ENCODE measurements at places on chromosomes 12 and 14.

GRCh38 chr14:86788224-86788623 lies 1204.8 kb downstream of the GALC start:
- DNase-seq = no peak

- no peak for DNase-seq
These were observed 71.2 kb downstream of the SLC2A13 start for GRCh38 chr12:40034712-40035111.

- no peak for DNase-seq
These were observed 25.9 kb downstream of the FUT8 start for GRCh38 chr14:65438266-65438933.

DNA sequence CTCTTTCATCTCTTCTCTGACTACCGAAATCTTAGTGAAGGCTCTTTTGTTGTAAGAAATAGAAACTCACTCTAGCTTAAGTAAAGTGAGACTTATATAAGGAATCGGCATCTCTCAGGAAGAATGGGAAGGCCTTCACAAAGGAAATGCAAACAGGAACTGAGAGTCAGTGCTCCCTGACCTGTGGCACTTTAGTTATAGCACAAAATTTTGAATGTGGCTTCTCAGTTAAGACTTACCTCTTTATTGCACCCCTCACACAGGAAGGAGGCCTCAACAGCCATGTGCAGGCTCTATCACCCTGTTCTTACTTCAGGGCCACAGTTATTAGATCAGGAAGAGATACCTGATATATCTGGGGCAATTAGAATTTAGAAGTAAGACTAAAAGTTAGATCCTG lies 224.7 kb upstream of the EGLN3 start:
- DNase-seq = no peak

GRCh38 chr12:43896496-43896895 lies 60.6 kb downstream of the TMEM117 start:
- DNase-seq = no peak

DNA sequence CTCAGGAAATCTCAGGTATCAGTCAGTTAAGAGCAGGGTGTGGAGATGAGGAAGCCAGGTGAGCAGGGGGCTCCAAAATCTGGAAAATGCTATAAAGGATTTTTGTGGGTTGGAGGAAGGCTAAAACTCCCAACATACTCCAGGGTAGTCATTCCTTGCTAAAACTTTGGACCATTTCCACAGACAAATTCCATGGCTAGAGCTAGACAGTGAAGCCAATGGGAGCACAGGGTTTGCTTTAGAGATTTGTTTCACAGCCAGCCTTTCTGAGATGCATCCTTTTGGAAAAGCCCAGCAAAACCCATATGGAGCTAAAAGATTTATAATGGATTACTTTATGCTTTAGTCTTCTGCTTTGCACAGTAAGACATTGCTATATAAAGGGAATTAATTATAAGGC lies 146.5 kb downstream of the SAMD4A start:
- DNase-seq = no peak

DNA sequence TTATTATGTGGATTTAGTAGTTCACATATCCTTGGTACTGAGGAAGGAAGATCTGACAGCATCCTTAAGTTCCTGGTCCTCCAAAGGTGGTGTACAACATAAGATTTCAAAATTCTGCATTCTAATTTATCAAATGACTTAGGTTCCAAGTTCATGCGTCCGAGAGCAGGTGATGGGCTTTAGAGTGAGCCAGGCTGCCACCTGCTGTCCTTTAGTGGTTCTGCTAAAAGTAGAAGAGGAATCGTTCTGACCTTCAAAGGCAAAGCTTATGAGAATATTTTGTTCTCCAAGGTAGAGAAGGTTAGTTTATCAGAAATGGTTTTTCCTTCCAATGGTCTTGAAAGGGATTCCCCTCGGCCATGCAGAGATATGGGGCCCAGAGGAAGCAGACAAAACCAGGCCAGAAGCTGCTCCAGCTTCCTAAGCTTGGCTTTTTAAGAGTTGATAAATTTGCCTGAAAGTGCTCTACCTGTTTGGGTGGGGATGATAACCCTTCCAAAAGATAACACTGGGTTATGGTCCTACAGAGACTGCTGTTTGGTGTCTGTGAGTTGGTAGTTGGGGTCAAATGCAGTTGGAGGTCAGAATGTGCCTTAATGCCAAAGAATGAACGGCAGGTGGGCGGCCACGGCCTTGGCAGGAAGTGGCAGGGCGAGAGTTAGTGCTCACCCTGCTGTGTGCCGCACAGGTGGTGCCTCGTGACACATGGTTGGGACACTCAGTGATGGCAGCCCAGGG lies 29.1 kb upstream of the LRTM2 start:
- DNase-seq = peak; percentile 80

DNA sequence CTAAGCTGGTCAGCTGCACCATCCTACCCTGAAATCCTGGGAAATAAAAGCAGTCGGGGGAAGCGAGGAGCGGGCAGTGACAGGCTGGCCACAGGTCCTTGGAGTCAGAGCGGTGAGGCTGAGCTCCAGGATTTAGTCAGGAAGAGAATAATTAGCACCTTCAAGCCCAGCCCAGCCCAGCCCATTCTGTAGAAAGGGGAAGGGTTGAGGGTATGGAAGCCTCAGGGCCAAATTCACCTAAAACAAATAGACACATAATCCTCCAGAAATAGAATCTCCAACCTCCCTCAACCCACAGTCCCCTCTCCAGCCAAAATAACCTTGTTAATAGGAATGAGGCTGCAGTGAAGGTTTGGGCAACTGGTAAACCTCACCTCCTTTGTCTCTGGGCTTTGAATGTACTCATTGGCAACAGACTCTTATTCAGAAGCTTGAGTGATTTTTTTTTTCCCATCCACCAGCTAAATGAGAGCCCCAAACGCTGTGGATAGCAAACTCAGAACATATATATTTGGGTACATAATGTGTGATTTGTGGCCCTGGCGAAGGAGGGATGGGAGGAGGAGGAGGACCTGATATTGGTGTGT lies 334.1 kb downstream of the DPF3 start:
- no peak for DNase-seq

DNA sequence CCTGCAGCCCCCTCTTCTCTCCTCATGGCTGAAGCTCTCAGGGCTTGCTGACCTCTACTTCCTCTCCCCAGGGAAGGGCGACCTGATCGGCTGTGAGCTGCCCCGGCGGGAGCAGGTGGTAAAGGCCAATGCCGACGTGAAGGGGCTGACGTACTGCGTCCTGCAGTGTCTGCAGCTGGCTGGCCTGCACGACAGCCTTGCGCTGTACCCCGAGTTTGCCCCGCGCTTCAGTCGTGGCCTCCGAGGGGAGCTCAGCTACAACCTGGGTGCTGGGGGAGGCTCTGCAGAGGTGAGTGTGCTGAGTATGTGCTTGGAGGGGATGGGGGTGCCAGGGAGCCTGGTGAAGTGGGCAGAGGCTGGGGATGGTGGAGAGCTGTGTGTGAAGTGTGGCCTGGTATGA lies 13.7 kb downstream of the MCRS1 start:
- no peak for DNase-seq

DNA sequence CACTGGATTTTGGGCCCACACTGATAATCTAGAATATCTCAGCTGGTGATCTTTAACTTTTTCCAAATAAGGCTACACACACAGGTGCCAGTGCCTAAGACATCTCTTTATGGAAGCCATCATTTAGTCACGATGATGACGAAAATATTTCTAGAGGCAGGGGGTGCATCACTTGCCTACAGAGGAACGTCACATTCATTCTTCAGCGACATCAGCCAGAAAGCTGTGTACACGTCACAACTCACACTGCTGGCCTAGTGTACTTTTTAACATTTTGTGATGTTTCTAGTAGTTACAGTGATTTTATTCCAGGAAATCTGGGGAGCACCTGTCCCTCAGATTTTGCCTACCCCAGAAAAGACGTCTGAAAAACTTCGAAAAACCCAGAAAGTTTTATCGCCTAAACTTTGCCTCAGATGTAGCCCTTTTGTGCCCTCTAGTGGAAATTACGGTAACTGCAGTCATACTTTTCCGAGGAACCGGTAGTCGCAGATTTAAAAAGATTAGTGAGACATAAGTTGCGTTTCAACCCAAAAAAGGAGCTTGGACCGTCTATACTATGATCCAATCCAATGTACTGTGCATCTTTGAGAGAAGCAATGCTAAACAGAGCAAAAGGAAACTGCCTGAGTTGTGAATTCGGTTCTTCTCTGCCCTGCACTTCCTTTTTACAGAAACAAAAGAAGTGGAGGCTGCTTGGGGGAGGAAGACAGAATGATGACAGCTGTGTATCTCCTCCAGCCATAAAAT lies 64.3 kb upstream of the STON2 start:
- peak; percentile 83 for DNase-seq

- DNase-seq = no peak
These were observed 513 bp downstream of the BCAT1 start for GRCh38 chr12:24948420-24948756.

GRCh38 chr14:104977008-104977680 lies 1.0 kb downstream of the AHNAK2 start:
- DNase-seq = no peak

DNA sequence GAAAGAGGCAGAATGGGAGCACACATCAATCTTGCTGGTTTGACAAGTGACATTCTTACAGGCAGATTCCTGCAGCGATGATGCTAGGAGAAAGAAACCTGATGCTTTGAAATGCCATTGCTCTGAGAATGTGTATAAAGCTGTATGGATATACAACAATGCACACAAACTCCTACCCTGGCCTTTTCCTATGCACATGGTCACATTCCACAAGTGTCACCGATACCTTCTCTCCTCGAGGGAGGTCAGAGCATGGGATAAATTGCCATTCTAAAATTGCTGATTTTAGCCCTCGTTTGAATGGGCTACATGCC lies 11.9 kb downstream of the FGF6 start:
- DNase-seq = no peak

- DNase-seq = no peak
These were observed 8.5 kb downstream of the EIF4B start for GRCh38 chr12:53014709-53015108.

DNA sequence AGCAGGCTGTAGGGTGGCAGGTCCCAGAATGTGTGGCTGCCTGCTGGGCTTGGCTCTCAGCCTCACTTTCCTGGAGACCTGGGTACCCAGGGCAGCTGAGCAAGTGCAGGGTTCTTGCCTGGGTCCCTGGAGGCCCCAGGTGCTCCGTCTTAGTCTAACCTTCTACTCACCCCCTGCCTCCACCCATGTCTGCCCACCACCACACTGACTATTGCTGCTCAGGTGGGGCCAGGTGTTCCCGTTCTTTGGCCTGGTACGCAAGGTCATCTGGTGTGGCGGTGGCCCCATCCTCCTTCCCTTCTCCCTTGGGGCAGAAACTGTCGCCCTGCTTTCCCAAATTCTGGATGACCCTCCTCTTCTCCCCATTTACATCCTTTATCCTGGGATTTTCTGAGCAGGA lies 319.9 kb downstream of the TMEM121 start:
- no peak for DNase-seq

- DNase-seq = no peak
These were observed 508.5 kb downstream of the FOXG1 start for GRCh38 chr14:29274890-29275596.

GRCh38 chr12:40202095-40203059 lies 22.4 kb upstream of the LRRK2 start:
- DNase-seq = no peak

- DNase-seq = no peak
These were observed 144.5 kb downstream of the TGFB3 start for GRCh38 chr14:75837151-75837787.

GRCh38 chr14:75542588-75543091 lies 20.4 kb downstream of the BATF start:
- no peak for DNase-seq

DNA sequence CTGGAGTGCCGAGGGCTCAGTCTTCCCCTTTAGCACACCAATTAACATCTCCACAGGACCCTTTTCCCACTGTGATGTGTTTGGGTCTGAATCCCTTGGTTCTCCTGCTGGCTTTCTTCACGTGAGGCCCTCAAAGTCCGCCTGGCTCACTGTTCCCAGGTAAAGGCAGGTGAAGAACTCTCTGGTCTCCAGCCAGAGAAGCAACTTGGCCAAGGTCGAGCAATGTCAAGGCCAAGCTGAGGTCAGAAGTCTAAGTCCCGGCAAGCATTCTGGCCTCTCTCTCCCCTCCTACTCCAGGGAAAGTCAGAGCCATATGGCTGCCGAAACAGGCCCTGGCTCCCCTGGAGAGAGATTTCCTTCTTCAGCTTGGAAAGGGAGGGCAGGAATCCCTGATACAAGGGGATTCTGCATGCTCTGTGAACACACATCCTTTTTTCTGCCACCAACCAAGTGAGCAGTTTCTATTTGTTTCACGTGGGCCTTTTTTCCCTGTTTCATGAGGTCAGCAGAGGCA lies 61.4 kb upstream of the ESRRB start:
- no peak for DNase-seq

- no peak for DNase-seq
These were observed 186.8 kb upstream of the HIF1A start for GRCh38 chr14:61508526-61508925.

GRCh38 chr12:119328111-119328510 lies 6.4 kb upstream of the CCDC60 start:
- no peak for DNase-seq

DNA sequence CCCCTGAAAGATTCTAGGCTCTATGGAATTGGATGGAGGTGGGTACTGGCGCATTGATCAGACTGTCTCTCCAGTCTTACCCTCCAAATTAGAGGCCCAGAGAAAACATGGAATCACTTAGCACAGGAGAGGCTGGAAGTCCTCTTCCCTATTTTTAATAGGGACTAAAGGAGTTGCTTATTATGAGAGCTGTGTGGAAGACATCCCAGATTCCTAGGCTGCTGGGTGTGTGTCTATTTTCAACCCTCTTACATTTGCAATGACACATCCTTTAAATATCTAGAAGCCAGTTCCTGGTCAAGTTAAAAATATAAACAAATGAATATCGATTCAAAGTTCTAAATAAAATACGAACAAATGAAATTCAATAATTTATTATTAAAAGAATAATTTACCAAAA lies 58.3 kb upstream of the ARID2 start:
- no peak for DNase-seq

DNA sequence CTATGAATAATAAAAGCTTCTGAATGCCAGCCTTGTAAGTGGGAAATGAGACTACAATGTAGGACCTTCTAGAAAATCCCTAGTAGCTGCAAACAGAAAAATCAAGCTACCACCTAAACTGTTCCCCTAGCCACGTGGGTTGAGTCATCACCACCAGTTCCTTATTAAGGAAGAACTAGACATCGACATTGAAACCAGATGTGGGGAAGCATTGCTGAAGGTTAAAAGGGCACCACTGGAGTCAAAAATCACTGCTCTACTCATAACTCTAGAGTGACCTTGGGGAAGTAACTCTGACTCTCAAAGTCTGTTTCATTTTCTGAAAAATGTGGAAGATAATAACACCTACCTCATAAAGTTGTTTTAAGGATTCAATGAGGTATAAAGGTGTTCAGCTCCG lies 9.4 kb upstream of the CNIH1 start:
- DNase-seq = no peak

- no peak for DNase-seq
These were observed 199.9 kb downstream of the TTC7B start for GRCh38 chr14:90616313-90616712.

- DNase-seq = no peak
These were observed 14.2 kb downstream of the BCL11B start for GRCh38 chr14:99257673-99258221.

- peak; percentile 43 for DNase-seq
These were observed 3.3 kb downstream of the NCKAP5L start for GRCh38 chr12:49824895-49825294.

- no peak for DNase-seq
These were observed 3.2 kb upstream of the HOXC11 start for GRCh38 chr12:53969588-53970259.

Measured in midbrain (tissue), 1 donor.